ENCODE measurements at places on chromosomes 5 and 9.

- peak; percentile 46 for DNase-seq
These were observed 59.4 kb upstream of the RAPGEF1 start for GRCh38 chr9:131799177-131799823.

DNA sequence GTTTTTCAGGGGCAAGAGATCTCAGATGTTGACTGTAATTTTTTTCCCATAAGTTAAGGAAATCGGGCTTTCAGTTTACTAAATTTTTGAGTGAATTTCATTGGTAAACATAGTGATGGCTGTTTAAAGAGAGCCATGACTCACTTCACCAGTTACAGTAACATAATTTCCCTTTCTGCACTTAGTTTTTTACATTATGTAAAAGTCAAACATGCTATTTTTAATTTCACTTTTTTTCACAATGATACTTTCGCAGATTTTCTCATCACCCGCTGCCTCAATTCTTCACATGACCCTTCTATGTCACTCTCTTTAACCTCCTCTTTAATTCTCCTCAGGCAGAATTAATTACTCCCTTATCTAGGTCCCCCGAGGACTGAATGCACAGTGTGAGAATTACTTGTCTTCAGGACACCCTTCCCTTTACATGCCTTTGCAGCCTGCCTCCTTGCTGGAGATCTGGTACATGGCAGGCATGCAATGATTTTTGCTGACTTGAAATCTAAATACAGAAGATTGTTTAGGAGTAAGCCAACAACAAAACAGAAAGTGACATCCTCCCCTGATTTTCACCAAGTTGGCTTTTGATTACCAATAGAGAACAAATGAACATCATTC, 217.5 kb upstream of the S1PR3 start:
- no peak for DNase-seq

- DNase-seq: peak; percentile 47
These were observed 45.3 kb downstream of the RAPGEF6 start for GRCh38 chr5:131589510-131590348.

DNA sequence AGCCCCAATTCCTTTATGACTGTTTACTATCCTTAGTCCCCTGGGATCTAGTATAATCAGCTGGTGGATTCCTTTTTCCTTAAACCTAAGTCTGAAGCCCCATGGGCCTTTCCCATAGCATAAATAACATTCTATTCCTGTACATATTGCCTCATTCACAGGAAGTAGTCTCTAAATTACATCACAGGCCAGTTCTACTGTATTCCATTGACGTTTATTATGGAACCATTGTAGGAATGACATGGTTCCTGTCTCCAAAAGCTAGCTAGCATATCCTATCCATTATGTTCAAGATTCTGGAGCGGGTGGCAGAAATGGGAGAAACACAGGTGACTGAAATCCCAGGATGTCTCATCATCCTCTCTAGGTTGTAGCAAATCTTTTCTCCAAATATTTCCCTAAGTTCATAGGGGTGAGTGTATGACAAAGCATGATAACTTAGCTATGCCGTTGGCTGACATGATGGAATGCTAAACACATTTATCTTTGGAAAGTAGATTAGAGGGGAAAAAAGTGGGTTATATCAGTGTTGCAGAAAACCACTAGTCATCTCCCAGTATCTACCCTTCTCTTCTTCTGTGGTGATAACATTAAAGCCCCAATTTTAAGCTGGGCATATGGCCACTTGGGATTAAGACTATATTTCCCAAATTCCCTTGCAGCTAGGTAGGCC, 140.1 kb downstream of the FGF1 start:
- no peak for DNase-seq

DNA sequence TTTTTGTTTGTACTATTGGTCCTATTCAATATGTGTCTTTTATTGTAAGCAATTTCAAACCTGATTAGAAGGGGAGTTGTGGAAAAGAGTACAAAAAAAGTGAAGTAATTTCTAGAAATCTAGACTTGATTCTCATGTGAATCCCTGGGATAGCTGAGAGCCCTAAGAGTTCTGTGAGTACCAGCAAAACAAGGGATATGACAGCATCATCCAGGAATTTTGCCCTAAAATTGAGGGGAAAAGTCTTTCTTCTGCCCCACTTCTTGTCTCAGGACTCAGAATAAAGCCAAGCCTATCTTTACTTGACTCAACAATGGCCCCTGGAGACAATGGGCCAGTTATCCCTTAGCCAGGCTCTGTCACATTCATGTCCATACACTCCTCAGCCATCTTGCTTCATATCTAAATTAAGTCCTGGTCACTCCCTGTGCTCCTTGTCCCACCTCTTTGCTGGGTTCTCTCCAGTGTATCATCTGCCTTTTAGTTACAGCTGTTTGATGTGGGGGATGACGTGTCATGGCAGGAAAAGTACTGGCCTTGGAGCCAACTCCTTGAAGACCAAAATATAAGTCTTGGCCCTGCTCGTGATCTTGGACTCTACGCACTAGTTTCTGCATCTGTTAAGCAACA, 81.2 kb downstream of the ADAMTS12 start:
- DNase-seq: no peak

DNA sequence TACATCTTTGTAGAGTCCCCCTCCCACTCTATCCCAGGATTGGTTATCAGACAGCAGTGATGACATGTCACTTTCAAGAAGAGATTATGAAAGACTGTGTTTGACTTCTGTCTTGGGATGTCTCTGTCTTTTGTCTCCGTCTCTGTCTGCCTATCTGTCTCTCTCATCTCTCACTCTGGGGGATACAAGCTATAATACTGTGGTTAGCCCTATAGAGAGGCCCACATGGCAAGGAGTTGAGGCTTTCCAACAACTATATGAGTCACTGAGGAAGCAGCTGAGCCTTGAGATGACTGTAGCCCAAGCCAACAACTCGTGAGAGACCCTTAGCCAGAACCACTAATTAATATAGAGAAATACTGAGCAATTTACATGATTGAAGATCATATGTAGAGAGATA, 284.8 kb downstream of the PDE4D start:
- DNase-seq: peak; percentile 79

DNA sequence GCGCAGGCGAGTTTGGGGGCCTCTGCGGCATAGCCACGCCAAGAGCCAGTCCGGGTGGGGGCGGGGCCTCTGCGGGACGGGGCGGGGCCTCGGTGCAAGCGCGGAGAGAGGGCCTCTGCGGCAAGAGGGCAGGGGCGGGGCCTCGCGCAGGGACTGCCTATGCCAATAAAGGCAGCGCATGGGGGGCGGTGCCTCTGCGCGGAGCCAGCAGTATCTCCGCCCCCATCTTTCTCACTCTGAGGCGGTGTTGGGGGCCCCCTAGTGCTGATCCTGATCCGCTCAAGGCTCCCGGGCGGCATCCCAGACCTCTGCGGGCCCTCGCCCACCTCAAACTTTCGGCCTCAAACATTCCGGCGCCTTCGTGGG, 9.2 kb upstream of the GPRIN1 start:
- DNase-seq: peak; percentile 80

- DNase-seq: no peak
These were observed 59.7 kb downstream of the STRBP start for GRCh38 chr9:123208626-123209174.

DNA sequence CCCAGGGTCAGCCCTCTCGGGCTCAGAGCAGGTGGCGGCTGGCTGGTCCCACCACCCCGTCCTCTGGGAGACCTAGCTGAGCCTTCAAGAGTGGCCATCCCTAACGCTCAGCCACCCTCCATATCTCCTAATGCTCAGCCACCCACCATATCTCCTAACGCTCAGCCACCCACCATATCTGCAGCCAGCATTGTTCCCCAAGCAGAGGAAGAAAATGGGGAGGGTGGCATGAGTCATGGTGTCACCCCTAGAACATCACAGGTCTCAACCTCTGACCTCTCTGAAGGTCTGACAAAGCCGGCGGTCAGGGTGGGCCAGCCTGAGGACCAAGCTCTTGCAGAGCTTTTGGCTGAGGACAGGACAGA, 14.7 kb downstream of the LHX3 start:
- DNase-seq: no peak

GRCh38 chr5:111737716-111738115, 19.3 kb downstream of the NREP start:
- DNase-seq: no peak

DNA sequence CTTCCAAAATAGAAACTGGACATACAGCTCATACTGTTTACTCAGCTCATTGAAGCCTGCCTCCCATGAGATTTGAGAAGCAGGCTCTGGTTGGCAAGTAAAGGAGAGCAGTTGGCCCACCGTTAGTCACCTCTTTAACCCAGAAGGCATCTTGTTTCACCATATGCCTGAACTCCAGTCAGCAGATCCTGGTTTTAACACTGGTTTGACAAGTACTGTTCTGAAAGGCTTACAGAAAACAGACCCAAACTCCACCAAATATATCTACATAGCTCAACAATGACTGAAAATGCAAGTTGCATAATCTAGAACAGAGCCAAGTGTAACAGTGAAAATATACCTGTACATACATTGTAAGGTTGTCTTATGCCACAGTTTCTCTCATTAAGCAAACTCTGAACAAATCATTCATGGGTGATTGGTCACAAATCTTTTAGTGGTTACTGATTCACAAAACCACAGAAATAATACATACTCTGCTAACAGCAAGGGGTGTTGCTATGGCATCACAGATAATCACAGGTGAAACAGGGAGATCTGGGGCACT, 198.8 kb downstream of the BNC2 start:
- no peak for DNase-seq

DNA sequence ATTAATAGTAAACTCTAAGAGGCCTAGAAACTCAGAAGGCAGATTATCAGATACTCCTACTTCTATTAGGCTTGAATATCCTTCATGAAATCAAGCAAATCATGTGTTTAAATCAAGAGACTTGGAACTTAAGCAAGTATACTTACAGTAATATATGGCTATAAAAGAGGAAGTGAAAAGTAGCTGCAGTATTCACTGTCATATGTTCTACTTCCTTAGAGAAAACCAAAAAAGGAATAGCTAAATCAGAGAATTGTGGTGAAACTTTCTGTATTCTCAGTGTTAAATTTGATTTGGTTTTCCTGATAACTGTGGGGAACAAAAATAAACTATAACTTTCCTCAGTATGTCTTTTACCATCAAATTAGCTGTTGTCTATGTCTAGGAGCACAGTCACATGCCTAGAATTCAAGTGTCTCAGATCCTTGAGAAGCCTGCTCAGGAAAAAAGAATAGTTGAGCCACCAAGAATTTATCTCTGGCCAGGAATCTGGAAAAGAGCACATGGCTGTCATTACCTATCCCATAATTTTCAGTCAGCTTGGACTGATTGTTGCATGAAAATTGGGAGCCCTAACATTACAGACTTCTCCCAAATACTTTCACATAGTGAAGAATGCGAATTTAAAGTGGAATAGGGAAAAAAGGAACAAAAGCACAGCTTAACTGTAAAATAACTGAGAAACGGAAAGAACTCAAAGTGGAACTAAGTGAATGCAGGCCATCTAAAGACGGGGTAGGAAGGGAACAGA, 1.7 kb downstream of the FKBP15 start:
- DNase-seq: no peak

DNA sequence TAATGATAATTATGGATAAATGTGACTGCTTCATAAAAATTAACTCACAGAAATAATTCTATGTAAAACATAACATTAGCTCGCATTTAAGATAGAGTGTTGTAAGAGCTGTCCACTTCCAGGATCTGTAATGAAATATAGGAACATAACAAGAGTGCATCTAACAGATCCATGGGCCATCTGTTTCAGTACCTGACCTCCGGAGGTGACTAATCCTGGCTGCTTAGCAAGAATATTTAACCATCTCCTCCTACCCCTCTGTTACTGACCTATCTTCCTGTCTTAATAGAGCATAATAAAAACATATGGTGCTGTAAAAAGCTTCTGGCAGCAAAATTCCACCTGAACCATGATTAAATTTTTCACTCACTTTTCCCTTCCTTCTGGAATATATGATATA, 7.1 kb downstream of the PLCXD3 start:
- no peak for DNase-seq

GRCh38 chr9:38227061-38227540, 158.1 kb upstream of the SHB start:
- DNase-seq: peak; percentile 42

- DNase-seq: peak; percentile 40
These were observed 9.3 kb upstream of the KIF4B start for GRCh38 chr5:155004138-155004744.

- no peak for DNase-seq
These were observed 206.4 kb downstream of the PDZD2 start for GRCh38 chr5:31845361-31845760.

- no peak for DNase-seq
These were observed 139.6 kb downstream of the ROR2 start for GRCh38 chr9:91810286-91810905.

- DNase-seq: no peak
These were observed 265.2 kb downstream of the TMEM38B start for GRCh38 chr9:105959531-105959930.

DNA sequence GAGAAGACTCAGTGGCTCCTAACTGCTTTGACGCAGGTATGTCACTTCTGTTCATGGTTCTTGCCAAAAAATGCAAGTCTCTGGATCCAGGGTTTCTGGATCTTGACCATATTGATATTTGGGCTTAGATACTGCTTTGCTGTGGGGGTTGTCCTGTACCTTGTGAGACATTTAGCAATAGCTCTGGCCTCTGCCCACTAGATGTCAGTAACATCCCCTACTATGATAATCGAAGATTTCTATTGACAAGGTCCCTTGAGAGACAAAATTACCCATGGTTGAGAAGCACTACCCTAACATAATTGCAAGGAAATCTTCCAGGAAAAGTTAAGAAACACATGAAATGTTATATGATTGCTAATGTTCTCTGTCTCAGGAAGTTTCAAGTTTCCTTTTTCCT, 285.4 kb downstream of the TMEM232 start:
- DNase-seq: peak; percentile 20

DNA sequence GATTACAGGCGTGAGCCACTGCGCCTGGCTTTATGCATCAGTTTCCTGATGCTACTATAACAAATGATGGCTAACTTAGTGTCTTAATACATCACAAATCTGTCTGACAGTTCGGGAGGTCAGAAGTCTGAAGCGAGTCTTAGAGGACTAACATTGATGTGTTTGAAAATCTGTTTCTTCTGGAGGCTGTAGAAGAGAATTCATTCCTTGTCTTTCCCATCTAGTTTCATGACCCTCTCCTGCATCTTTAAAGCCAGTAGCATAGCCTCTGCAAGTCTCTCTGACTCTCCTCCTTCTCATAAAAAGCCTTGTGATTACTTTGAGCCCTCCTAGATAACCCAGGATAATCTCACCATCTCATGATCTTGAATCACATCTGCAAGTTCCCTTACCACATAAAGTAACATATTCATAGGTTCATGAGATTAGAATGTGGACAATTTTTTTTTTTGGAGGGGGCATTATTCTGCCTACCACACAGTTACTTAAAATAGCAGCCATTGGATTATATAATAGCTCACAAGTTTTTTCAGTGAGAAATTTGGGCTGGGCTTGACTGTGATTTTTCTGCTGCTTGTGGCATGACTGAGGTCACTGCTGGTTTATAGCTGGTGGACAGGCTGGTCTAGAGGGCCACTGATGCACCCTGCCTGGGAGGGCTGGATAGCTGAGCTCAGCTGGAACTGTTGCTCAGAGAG, 134.8 kb downstream of the FBXL7 start:
- no peak for DNase-seq

DNA sequence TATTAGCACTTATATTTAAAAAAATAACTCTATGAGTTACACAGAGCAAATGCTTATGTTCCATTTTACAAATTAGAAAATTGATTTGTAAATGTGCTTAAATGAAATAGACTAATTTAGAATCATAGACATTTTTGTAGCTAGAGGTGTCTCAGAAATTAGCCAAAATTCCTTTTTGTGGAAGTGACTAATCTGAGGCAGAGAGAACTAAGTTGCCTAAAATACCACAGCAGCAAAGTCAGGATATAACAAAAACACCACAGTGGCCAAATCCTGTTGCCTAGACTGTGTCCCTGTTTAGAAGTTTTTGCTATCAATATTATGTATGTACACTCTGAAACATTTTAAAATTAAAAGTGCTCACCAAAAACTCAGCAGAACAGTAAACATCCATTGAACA, 18.7 kb downstream of the ADAMTSL1 start:
- DNase-seq: no peak
